ENCODE measurements at places on chromosomes 7 and 10.

DNA sequence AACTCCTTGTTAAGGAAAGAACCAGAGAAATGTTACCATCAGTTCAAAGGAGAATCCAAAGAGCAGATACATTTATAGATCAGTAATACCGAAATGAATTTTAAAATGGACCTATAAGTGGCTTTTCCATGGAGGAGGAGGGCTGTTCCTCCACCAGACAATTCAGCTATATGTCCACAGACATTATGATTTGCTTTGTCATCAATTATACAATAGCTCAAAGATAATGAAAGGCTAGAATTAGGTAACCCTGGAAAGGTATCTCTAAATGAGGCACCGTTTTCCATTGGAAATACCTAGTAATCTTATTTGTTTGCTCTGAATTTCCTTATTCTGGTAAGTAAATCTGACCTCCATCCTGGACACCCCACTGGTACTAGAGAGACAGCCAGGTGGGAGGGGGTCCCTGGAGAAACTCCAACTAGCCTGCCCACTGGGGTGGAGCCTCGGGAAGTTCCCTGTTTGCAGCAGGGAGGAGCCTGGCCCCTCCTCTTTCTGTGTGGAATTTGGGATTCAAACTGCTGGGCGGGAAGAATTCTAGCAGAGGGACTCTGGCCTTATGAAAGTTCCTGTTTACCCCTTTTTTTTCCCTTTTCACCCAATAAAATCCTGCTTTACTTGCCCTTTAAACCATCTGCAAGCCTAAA is 218.0 kb downstream of the PHF14 start:
- no peak for DNase-seq

GRCh38 chr10:84540022-84540616 is 211.7 kb downstream of the CCSER2 start:
- DNase-seq, result no peak

DNA sequence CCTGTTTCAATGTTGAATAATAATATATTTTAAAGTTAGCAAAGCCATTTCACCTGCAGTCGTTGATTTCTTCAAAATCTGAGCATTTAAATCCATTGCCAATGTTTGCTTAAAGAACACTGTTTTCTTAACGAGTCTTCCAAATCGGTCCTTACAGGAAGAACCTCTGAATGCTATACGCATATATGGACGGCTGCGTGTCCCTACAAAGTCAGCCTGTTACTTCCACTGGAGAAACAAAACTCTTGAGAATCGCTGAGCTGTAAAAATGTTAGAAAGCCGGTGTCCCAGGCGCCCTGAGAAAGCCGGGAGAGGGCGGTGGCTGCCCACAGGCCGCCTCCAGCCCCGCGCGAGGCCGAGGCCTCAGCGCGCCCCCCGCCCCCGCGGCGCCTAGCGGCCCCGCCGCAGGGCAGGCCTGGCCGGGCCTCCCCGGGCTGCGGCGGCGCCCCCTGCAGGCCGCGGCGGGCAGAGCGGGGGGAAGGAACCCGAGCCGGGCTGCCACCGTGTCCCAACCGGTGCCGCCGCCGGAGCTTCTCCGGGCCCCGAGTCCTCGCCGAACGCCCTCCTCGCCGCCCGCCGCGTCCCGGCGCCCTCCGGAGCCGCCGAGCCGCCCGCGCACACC is at the start of gene FHIP2A:
FHIP2A (plus strand) TSS at position 488 of the 622 bp plus-strand sequence. CDS start 299 bp downstream, outside the sequence.
- peak; percentile 91 for DNase-seq

DNA sequence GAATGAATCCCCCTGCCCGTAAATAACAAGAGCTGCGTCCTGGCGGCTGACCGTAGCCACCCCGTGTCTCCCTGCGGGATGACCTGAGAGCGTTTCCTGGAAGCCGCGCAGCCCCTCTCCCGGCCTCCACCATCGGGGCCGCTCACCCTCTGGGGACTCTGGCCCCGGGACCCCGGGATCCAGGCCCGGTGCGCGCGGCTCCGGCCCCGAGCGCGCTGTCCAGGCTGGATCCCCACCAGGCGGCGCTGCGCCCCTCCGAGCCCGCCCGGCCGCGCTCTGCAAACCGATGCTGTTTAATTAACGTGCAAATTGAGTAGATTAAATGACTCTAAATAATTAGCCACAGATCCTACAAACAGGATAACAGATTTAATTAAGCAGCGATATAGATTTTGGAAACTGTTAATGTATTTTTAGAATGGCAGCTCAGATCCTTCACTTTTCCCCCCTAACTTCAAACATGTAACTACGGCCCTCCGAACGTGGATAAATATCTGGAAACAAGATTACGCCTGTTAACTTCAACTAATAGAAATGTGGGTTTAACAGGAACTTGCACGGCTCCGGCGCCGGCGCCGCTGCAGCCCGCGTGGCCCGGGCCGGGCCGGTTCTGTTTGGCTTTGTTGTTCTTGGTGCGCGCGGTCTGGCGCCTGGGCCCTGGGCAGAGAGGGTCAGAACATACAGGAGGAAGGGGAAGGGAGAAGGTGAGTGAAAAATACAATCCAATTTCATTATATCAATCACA is 7.1 kb upstream of the UNCX start:
- DNase-seq, result no peak

DNA sequence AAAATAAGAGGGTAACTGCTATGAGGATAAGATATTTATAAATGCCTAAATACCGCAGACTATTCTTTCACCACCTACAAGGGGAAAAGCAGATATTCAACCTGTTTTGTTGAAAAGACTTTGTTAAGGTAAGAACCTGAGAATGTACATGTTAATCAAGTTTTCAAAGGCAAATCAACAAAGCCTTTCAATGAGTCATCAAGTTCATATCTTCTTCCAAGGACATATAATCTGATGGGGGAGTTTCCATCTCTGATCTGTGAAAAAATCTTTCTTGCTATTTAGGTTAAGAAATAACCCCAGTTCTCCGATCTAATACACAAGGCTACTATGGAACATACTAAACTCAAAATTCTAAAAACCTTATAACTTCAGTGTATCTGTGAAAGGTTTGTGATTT is 40.0 kb upstream of the ANLN start:
- no peak for DNase-seq

DNA sequence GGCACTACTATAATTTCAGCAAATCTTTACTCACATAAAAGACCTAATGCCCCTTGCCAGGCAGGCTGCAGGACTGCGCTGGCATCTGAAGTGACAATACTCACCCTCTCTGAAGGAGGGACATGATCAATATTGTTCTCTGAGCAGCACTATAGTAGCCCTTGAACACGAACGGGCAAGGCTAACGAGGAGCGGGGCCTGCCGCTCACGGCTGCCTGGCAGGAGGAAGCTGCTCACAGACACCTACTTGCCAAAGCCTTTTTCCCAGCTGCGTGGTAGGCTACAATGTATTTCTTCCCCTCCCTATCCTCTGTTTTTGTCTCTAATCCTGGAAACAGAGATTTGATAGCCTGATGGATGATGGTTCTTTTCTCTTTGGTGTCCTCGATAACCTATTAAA is 19.9 kb downstream of the PUS7 start:
- no peak for DNase-seq

DNA sequence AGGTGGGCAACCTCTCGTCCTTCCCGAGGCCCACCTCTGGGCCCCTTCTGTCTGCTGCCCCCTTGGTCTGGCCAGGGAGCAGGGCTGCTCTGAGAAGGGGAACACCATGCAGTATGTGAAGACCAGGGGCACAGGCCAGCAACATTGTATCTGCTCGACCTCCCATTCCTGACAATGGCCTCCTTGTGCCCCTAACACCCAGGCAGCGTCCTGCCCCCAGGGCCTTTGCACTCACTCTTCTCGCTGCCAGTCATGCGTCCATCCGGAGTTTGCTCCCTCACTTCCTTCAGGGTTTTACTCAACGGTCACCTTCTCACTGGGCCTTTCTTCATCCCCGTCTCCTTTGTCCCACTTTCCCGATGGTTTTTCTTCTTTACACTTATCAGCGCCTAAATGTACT is 232.9 kb upstream of the GRB10 start:
- DNase-seq, result no peak

GRCh38 chr10:61068471-61068870 is 124.5 kb upstream of the RHOBTB1 start:
- DNase-seq, result no peak

GRCh38 chr7:92276460-92276864 is 30.7 kb downstream of the ANKIB1 start:
- no peak for DNase-seq

DNA sequence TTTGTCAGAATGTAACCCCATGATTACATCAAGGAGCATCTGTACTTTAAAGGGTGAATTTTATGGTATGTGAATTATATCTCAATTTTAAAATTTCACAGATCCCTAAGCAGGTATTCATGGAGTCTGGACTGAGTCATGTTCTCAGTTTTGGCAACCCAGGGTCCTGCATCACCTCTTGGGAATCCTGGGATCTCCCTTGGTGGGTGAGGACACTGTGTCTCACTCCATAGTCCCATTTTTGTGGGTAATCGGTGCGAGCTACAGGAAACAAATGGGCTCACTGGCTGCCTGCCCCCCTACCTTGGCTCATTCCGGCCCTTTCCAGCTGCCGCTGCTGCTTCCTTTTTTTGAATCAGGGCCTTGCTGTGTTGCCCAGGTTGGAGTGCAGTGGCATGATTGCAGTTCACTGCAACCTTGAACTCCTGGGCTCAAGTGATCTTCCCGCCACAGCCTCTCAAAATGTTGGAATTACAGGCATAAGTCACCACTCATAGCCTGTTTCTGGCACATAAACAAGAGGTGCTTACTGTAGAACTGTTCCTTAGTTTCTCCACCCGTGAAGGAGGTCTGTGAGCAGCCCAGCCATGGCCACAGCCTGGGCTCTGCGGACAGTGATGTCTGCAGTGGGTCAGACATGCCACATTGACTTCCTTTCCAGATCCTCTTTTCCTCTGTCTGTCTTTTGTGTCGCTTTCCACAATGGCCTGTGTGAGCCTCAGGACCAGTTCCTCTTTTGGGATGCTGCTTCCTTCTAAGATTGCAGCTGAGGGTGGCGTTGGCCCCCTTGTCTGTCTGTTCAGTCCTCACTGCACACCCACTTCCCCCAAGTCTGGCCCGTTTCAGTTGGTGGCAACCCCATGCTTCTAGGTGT is 14.5 kb downstream of the PALD1 start:
- no peak for DNase-seq

DNA sequence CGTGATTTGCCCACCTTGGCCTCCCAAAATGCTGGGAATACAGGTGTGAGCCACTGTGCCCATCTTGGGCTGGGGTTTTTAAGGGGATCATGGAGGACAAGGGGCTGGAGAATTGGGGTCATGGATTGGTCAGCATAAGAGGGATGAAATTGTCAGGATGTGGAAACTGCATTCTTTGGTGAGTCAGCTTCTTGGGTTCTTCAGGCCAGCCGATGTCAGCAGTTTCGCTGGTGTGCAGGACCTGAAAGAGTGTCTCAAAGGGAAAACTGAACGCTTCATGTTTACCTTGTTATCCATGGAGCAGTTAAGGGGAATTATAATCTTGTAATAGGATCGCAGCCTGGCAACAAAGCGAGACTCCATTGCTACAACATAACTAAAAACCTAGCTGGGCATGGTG is 13.0 kb downstream of the GALNT17 start:
- no peak for DNase-seq

All from heart left ventricle (tissue), 16 donors.